ENCODE measurements at places on chromosomes 13 and 19.
A peak's percentile ranks its signal among the peaks of the same experiment; 100 is the strongest.

DNA sequence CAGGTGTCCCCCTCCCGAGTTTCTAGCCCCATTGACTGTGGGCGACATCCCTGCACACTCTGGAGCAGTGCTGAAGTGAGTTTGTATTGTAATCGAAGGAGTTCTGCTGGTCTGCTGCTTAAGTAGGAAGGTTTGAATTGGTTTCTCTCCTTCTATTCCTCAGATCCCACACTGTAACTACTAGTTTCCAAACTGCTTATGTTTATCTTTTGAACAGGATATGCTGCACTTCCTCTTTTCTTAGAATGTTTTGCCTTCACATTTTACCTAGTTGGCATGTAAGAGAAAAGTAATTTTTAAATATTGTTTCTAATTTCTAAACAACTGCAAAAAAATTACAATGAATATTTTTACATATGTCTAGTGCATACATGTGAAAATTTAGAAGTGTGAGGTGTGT is 511.8 kb downstream of the KLF12 start:
- no peak for DNase-seq

GRCh38 chr13:41006306-41006705 is 12.8 kb downstream of the ELF1 start:
- DNase-seq, result no peak

GRCh38 chr13:62418376-62418775 is 1002.7 kb upstream of the PCDH20 start:
- DNase-seq, result no peak

DNA sequence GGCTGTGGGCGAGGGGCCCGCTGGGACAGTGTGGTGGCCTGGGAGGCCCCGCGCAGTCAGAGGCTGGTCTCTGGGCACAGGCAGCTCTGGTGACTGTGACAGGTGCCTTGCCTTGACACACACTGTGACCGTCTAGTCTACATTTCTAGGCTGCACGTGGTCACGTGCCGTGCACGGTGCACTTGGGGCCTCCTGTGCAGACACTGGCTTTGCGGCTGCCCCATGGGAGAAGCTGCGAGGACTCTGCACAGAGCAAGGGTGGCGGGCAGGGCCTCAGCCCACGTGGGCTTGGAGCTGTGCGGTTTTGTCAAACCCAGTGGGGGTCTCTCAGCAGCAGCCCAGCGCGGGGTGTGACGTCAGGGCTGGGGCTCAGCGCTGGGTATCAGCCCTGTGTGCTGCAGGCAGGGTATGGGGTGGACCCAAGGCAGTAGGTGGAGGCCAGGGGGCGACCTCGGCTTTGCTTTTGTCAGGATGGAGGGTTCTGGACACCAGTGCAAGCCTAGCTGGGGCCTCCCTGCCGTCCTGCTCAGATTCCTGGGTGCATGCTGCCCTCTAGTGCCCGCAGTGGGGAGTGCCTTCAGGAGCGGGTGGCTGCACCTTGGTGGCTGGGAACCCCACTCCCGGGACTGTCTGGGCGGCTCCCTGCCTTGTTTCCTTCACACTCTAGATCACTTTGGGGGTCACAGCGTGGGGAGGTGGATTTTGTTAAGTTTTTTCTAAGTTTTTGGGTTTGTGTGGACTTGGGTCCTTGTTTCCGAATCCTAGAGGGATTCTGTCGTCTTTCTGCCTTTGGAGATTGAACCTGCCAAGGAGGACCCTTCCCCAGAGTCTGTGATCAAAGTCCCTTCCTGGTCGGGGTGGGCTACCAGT is 62.6 kb downstream of the KDM4B start:
- DNase-seq, result peak; percentile 60

- DNase-seq, result no peak
Observed at GRCh38 chr19:56147307-56147706, 6.2 kb downstream of the ZNF444 start.

DNA sequence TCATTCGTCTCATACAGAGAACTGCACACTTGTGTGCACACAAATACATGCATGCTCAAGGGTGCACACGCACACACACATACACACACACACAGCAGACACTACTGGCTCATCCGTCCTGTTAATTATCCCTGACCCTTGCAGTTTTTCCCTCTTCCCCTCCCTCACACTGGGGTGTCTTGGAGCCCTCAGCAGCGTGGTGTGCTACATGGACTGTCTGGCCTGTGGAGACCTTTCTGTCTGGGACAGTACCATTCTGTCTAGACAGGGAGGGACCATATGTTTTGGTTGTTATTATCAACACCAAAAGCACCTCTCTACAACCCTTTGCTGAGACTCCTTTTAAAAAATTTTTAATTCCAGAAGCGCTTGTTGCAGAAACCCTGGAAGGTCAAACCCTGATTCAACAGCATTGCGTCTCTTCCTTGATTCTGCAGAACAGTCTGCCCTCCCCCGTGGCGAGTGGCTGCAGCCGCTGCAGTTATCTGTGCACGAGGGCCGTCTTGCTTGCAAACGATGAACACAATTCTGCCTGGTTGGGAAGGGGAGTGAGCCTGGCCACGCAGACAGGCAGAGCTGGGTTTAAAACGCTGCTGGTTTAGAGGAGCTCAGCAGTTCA is 374.0 kb downstream of the IRS2 start:
- DNase-seq, result no peak

- DNase-seq, result no peak
Observed at GRCh38 chr13:84192125-84192524, 309.9 kb upstream of the SLITRK1 start.

- no peak for DNase-seq
Observed at GRCh38 chr19:3084943-3085342, 9.2 kb upstream of the GNA11 start.

GRCh38 chr13:39815345-39816111 is 160.1 kb downstream of the COG6 start:
- no peak for DNase-seq

DNA sequence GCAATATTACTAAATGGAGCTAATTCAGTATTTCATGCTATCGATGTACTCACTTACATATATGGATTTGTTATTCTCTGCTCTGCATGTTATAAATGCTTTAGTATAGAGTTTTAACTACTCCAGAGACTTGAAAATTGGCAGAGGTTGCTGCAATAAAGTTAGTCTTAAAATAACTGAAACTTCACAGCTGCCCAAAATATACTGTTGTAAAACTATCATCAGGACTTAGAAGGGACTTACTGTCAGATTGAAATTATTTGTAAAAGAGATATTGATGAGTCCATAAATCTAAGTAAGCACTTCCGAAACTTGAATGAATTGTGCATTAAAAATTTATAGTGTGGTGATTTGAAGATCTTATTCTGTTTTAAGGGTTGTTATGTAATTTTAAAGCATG is 1178.2 kb upstream of the PCDH20 start:
- no peak for DNase-seq

All from stimulated activated CD8-positive, alpha-beta memory T cell treated with anti-CD3 and anti-CD28 coated beads, Interleukin-7, amount 100 ng/mL, for 48 hours (primary cell).